ENCODE measurements at places on chromosomes 4 and X.
A peak's percentile ranks its signal among the peaks of the same experiment; 100 is the strongest.

DNA sequence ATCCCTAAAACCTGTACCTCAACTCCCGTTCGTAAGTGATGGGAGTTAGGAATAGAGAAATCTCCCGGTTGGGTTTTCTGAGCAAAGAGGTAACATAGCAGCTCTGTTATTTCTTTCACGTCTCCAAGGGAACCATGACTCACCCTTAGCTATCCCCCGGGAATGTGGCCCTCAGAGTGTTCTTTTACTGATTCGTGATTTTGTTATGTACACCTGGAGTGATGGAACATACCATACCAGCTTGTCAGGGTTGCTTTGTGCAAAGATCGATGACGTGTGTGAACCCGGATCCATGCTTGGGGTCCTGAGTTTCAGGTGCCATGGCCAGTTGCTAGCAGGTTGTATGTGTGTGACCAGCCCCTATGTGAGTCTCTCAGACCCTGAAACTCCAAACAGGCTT is 52.6 kb downstream of the HPRT1 start:
- no peak for DNase-seq

DNA sequence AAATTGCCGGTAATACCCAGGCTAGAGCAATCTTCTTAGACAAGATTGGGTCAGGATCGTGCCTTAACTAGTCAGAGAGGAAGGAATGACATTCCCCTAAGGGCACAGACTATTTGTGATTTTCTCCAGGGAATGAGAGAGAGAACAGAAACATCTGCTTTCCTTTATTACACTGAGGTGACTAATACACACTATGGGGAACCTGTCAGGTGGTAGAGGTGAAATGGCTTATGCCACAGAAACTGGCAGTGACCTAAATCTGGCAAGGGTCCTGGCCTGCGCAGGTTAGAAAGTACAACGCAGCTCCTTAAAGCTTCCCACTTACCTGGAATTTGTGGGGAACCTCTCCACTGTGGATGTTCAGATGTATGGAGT is 16.6 kb upstream of the HPGD start:
- no peak for DNase-seq

DNA sequence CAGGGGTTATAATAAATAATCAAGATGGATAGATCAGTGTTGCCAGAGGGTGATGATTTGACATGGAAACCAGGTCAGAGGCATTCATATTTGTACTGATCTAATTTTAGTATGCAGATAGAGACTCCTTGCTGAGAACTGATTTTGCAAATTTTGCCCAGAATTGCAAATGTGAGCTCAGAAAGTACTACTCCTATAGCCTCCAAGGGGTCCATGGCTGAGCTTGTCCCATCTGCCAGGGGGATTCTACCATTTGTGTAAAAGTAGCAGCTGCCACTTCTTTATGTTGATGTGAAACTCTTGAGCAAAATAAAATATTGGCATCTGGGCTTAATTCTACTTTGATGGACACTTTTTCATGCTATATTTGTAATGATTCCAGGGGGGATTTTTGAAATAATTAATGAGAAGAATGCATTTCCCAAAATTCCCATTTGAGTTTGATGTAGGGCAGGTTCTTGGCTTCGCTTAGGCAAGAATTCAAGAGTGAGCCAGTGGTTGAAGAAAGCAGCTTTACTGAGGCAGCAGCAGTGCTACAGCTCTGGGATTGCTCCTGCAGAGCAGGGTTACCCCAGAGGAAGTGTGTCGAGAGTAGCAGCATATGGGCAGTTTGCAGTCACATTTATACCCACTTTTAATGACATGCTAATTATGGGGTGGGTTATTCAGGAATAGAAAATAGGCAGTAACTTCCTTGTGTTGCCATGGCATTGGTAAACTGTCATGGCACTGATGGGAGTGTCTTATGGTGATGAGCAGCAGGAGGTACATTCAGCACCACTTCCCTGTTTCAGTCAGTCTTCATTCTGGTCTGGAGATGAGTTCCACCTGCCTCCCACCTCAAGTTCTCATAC is 38.7 kb upstream of the DCLK2 start:
- DNase-seq: no peak

- peak; percentile 29 for DNase-seq
These were observed 705 bp downstream of the RPS6KA3 start for GRCh38 chrX:20265726-20266681.

DNA sequence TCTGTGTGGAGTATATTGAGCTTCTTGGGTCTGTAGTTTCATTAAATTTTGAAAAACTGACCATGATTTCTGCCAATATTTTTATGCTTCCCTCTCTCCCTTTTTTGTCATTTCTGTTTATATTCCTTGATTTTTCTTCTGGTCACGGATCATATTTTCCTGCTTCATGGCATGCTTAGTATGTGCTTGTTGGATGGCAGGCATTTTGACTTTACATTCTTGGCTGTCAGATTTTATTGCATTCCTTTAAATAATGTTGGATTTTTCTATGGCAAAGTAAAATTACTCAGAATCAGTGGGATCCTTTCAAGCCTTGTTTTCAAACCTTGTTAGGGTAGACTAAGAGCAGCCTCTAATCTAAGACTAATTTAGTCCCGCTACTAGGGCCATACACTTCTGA is 531.8 kb downstream of the IL15 start:
- DNase-seq: no peak

GRCh38 chr4:185889585-185889984 is 77.6 kb upstream of the SORBS2 start:
- DNase-seq: no peak

- no peak for DNase-seq
These were observed 87.6 kb downstream of the LIMCH1 start for GRCh38 chr4:41625531-41625930.

DNA sequence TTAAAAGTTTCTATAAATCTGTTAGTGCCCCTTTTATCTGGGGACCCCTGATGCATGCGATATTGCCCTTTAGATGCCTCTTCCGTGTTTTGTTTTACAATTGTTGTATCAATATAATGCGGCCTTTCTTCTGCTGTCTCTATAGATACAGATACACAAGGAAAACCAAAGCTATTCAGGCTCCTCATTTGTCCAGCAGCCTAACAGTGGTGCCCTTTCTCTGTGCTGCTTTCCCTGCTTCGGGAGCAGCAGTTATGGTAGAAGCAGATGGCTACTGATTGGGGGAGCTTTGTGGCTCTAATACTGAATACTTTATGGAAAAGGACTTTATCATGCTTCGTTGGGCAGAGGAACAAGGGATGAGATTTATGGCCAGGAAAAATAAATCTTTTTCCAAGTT is 10.6 kb upstream of the PRDM8 start:
- DNase-seq: no peak

DNA sequence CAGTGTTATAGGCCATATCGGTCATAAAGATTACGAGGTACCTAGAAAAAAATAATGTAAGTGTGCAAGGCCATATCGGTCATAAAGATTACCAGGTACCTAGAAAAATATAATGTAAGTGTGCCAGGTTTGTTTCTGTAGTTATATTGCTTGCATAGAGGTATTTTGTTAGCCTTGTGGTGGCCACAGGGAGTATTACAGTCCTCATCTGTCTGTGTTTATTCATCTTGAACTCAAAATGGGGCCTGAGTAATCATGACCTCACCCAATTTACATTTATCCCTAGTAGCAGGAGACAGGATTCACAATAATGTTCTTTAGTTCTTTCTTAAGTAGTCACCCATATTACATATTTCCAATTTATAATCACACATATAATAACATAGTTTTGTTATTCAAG is 459.7 kb downstream of the MID1IP1 start:
- DNase-seq: no peak

- no peak for DNase-seq
These were observed 232.4 kb downstream of the PPP3CA start for GRCh38 chr4:101114936-101115372.

- no peak for DNase-seq
These were observed 125.6 kb upstream of the S100G start for GRCh38 chrX:16524316-16524715.
